ENCODE measurements at places on chromosomes 1 and 21.
A peak's percentile ranks its signal among the peaks of the same experiment; 100 is the strongest.

DNA sequence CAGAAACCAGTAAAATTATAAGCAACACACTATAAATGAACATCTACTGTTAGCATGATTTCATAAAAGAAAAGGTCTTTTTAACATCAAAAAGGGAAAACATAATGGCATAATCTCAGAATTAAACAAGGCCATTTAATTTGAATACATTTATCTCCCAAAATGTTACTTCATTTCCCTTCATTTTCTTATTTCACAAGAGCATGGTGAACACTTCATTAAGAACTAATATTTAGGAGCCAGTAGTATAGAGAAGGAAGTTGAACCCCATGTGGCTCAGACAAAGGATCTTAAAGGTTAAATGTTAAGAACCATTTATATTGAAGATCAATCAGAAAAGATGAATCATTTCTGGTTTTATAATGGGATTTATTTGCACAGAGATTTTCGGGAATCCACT, 981.7 kb downstream of the TTLL7 start:
- DNase-seq = no peak

GRCh38 chr1:117672756-117673155, 66.9 kb downstream of the TENT5C start:
- DNase-seq = no peak

DNA sequence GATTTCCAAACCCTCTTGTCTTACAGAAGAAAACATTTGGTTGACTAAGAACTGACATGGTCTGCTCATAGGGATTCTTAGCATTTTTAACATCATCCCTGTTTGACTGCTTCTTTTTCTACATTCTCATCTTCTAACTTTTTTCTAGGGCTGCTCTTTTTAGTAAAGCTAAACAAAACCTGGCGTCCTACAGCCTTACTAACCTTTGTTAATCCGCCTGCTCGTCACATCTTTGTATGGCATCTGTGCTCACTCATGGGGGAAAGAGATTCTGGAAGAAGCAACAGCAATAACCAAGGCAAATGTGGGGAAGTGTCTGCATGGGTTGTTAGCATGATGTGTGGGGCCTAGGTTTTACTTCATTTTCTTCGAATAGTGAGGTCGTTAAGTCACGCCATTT, 92.0 kb downstream of the KIF1B start:
- no peak for DNase-seq

GRCh38 chr1:199573047-199573446, 454.5 kb upstream of the NR5A2 start:
- no peak for DNase-seq

DNA sequence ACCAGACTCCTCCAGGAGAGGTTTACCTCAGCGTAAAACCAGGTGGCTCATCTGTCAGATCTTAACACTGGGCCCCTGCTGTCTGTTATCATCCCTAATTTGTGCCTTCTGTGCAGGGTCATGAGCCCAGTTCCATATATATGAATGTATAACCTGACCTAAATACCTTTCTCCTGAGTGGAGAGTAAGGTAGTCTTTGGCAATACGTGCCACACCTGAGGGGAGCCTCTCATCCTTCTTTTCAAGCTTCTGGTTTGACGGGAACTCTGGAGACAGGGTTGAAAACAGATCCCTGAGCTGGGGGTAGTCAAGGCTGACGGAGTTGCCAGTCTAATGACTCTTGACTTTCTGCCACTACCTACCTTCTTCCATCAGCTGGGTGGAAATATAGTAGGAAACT, 4.1 kb downstream of the SFT2D2 start:
- no peak for DNase-seq

- no peak for DNase-seq
Measured at GRCh38 chr1:22751124-22751531, 40.5 kb downstream of the EPHB2 start.

- no peak for DNase-seq
Measured at GRCh38 chr1:88284066-88284465, 400.0 kb upstream of the PKN2 start.

GRCh38 chr1:228083871-228084278, 1.4 kb downstream of the ARF1 start:
- peak; percentile 36 for DNase-seq

DNA sequence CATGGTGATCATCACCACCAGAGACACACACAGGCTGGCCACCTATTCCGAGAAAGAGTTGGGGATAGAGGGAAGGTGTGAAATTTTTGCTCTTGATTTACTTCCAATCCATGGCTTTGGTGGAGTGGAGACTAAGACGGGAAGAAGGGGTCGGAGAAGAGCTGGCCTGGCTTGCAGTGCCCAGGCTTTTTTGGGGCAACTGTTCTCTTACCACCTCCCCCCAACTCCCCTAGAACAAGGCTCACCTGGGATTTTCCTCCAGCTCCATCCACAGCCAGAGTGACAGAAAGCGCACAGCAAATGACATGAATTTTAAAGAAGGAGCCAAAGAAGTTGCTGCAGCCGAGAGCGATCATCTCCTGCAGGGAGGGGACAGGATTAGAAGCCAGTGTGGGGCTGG, 16.0 kb downstream of the SLC26A9 start:
- no peak for DNase-seq

DNA sequence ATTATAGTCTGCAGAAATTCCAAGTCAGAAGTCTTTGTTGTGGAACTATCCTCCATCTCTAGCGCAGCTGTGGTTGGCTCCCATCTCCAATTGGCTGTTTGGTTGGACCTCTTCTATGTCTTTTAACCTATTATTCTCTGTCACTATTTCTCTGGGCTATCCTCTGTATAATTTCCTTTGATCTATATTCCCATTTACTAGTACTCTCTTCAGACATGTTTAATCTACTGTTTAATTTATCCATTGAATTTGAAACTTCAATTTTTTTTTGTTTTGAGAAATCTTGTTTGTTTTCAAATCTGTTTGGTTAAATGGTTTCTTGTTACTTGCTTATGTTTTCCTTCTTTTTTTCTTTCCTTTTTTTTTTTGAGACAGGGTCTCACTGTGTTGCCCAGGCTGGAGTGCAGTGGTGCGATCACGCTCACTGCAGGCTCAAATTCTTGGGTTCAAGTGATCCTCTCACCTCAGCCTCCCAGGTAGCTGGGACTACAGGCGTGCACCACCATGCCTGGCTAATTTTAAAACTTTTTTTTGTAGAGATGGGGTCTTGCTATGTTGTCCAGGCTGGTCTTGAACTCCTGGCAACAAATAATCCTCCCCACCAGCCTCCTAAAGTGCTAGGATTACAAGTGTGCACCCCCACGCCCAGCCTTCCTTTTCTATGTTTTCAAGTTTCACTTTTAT, 28.1 kb downstream of the SOAT1 start:
- no peak for DNase-seq

DNA sequence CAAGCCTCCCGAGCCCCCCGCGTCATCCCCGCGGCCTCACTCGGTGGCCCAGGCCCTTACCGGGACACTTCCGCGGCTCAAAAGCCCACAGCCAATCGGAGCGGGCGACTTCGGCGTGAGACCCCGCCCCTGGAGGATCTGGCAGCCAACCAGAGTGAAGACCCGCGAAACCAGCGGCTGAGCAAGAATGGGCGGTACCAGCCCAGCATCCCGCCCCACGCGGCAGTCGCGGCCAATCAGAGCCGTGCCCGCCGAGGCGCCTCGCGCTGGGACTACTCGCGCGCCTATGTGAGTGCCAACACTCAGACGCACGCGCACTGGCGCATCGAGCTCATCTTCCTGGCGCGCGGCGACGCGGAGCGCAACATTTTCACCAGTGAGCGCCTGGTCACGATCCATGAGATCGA, 22.5 kb downstream of the DISP3 start:
- no peak for DNase-seq

GRCh38 chr1:99218572-99218971, 45.7 kb upstream of the PLPPR4 start:
- DNase-seq = no peak

GRCh38 chr1:80961464-80962190, 839.1 kb upstream of the ADGRL2 start:
- no peak for DNase-seq

Measured in HAP-1 (cell line).